ENCODE measurements at places on chromosomes 13 and 19.

DNA sequence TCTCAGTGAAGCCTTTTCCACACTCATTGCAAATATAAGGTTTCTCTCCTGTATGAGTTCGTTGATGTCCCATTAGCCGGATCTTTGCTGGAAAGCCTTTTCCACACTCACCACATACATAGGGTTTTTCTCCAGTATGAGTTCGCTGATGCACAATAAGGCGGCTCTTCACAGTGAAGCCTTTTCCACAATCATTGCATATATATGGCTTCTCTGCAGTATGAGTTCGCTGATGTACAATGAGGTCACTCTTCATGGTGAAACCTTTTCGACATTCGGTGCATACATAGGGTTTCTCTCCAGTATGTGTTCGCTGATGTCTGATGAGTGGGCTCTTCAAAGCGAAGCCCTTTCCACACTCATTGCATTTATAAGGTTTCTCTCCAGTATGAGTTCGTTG lies 6.8 kb upstream of the ZNF350 start:
- no peak for DNase-seq

GRCh38 chr19:32646556-32646955 lies 28.4 kb downstream of the ANKRD27 start:
- no peak for DNase-seq

DNA sequence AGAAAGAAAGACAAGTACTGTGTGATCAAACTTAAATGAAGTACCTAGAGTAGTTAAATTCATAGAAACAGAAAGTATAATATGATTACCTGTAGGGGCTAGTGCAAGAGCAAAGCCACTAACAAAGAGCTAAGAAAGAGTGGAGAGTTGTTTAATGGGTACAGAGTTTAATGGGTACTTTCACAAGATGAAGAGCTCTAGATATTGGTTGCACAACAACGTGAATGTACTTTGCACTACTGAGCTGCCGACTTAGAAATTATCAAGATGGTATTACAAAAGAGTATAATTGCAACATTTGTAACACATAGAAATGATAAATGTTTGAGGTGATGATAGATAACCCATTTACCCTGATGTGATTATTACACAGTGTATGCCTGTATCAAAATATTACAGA lies 140.3 kb upstream of the GPC6 start:
- no peak for DNase-seq

DNA sequence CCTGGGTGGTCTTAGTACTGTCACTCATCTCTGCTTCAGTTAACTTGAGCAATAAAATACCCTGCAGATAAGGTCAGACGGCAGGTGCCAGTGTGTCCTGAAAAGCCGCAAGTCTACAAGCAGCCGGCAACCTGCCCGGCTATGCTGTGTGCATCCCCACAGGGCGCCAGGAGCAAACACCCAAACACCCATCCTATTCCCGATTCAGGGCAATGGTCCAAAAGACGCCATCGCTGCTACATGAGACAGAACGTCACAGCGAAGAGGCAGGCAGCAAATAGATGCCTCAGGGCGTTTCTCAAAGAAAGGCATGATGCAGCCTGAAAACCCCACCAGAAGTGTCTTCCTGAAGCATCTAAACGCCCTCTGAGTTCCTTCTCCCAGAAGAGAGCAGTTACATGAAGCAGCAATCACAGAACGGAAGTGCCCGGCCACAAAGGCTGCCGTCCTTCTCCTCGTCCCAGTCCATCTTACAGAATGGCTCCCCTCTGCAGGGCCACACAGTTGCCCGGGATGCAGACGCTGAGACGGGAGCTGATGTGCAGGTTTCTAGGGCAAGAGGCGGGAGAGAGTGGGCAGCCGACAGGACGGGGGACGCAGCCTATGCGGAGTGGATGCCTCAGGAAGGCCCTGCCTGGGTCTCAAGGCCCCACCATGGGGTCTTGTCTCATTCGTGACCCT lies 35.1 kb downstream of the RASA3 start:
- DNase-seq: no peak

DNA sequence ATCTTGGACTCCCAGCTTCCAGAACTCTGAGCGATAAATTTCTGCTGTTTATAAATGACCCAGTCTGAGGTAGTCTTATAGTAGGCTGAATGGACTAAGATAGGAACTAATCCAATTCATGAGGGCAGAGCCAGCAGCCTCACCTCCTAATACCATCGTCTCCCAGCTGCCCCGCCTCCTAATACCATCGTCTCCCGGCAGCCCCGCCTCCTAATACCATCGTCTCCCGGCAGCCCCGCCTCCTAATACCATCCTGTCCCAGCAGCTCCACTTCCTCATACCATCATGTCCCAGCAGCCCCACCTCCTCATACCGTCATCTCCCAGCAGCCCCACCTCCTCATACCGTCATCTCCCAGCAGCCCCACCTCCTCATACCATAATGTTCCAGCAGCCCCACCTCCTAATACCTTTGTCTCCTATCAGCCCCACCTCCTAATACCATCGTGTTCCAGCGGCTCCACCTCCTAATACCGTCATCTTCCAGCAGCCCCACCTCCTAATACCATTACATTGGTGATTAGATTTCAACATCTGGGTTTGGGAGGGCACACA lies 2.4 kb upstream of the ARGLU1 start:
- peak; percentile 41 for DNase-seq

DNA sequence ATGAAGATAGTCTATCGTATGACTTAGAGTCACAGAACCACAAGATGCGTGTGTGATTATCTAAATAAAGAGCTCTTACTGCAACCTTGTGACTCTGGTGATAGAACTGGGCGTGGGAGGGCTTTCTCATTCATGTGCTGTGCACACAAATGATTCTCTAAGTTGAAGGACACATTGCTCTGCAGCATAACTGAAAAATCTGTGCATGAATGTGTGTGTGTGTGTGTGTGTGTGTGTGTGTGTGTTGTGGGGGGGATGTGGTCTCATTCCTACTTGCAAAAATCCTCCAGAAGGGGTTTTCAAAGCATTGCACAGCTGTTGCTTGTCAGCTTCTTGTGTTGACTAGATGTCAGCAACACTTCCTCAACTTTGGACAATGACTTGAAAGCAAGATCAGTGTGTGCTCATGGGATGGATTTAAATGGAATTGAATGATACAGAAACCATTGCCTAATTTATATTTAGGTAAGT lies 22.4 kb downstream of the LRCH1 start:
- no peak for DNase-seq

- no peak for DNase-seq
Observed at GRCh38 chr19:44582581-44583265, 30.6 kb upstream of the IGSF23 start.

GRCh38 chr13:97133554-97133953 lies 88.6 kb upstream of the MBNL2 start:
- no peak for DNase-seq

GRCh38 chr13:61261746-61262472 lies 153.7 kb downstream of the PCDH20 start:
- DNase-seq: no peak

DNA sequence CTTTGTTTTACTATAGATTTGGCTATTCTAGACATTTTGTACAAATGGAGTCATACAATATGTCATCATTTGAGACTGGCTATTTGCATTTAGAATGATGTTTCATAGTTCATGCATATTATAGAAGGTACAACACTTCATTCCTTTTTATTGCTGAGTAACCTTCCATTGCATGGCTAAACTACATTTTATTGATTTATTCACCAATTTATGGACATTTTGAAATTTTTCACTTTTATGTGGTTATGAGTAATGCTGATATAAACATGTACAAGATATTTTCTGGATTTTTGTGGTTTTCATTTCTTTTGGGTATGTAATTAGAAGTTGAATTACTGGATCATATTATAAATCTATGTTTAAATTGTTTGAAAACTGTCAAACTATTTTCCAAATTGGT lies 710.3 kb upstream of the SLITRK5 start:
- DNase-seq: no peak

- DNase-seq: no peak
Observed at GRCh38 chr19:54188215-54188871, 1.0 kb downstream of the MBOAT7 start.

DNA sequence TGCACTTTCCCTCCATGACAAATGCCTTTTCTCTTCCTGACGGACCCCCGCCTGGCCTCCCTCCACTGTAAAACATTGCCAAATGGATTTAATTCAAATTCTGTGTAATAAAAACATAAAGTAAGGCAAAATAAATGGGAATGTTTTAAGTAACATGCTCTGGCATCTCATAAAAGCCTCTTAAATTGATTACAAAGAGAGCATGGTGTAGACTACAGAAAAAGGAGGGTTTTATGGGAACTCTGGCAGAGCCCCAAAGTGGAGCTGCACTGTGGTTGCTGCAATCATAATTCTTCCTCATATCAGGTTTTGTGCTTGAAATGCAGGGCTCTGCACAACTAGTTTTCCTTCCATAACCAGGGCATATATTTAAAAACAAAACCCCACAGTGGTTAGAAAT lies 44.3 kb upstream of the SIAH3 start:
- DNase-seq: no peak

Measured in LNCaP clone FGC (cell line).